ENCODE measurements at places on chromosomes 6 and 20.
A peak's percentile ranks its signal among the peaks of the same experiment; 100 is the strongest.

GRCh38 chr6:57315111-57315510, 2.3 kb upstream of the PRIM2 start:
- no peak for DNase-seq

- no peak for DNase-seq
Measured at GRCh38 chr6:73460056-73460455, 1.5 kb upstream of the MTO1 start.

DNA sequence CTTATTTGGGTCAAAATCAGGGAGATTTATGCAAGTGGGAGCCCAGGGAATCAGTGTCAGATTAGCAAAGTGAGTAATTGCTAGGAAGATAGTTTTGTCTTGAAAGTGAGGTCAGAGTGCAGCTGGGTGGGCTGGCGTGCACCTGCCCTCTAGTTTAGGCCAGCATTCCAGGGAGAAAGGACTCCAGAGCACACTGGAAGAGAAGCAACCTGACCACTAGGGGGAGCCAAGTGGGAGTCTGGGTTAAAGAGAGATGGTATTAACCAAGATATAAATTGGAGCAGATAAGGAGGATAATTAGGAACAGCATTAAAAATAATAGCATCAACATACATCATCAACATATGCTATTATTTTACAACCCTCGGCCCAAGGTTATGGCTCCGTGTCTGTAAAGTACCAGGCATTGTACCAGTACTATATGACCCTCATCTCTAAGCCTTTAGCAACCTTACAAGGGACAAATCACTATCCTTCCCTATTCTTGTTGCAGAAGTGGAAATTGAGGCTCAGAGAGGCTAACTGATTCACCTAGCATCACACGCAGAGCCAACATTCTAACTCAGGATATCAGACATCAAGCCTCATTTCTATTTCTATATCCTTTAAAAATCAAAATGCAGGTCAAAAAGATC, 57.8 kb downstream of the SLC2A10 start:
- peak; percentile 16 for DNase-seq

GRCh38 chr6:14542670-14543366, 425.2 kb downstream of the CD83 start:
- DNase-seq = no peak

GRCh38 chr6:149895833-149896271, 2.1 kb downstream of the RAET1E start:
- peak; percentile 38 for DNase-seq

- no peak for DNase-seq
Measured at GRCh38 chr6:44785130-44785529, 397.6 kb downstream of the CDC5L start.

DNA sequence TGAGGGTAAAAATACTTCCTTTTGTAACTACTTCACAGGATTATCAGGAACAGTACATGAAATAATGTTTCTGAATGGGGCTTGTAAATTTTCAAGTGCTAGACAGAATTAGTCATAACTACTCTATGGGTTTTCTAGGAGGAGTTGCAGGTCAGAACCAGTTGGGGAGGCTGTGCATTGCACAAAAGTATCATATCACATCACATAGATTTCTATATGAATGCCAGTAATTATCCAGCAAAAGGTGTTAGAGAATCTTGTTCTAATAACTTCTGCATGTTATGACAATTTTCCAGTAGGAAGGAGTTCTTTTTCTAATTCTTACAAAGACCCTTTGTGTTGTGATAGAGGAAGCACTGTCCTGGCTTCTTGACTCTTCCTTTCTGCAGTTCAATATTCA, 551.6 kb downstream of the COL12A1 start:
- DNase-seq = no peak

DNA sequence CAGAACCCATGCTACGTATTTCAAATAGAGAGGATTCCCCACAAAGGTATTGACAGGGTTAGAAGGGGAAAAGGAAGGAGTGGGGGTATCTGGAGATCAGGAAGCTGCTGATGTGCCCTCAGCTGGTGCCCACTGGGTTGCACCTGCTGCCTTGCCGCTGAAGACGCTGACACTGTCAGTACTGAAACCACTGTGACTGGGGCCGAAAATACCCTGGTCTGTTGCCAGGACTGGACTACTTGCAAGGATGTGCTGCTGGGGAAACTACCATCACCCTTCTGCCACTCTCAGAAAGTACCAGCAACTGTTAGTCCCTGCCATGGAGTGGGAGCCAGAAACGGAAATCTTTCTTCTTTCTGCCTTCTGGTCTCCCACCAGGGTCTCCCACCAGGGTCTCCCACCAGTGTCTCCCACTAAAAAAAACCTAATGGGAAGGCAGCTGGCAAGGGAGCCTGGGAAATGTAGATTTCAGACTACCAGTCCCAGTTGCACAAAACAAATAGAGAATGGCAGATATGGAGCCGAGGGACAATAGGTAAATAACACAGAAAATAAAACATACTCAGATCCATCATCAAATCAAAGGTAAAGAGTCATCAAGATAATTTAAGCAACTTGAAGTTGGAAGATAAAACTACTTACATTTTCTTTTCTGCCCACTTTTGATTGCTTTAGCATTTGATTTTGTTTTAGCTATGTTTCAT, 204.8 kb downstream of the TPBG start:
- DNase-seq = no peak

- DNase-seq = no peak
Measured at GRCh38 chr6:169622618-169623017, 79.2 kb downstream of the WDR27 start.

GRCh38 chr6:18160911-18161310, 5.7 kb downstream of the KDM1B start:
- no peak for DNase-seq

- no peak for DNase-seq
Measured at GRCh38 chr6:89723046-89723445, 84.5 kb upstream of the LYRM2 start.

DNA sequence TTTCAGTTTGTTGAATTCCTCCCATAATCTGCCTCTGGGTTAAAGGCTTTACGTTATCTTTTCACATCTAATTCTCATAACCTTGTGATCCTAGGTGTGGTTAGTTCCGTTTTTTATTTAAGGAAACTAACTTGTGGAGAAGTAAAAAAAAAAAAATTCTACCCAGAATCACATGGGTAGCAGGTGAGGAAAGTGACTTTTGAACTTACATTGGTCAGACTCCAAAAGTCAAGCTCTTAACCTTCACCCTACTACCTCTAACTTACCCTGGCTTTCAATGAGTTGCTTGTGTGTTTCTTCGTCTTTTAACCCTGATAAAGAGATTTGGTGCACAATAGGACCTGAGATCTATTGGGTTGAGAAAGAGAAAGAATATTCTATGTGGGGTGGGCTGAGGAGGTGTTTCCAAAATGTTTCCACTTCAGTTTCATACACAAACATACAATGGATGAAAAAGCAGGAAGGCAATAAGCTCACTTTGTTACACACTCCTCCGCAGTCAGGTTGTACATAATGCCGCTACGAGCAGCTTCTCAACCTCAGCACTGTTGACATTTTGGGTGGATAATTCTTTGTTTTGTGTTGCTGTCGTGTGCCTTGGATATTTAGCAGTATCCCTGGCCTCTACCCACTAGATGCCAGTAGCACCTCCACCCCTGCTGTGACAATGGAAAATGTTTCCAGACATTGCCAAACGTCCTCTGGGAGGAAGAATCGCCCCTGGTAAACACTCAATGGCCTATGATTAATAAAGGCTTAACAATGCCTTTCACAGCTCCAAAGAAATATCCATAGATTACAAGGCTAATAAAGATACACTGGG, 193.0 kb upstream of the ZNF217 start:
- no peak for DNase-seq

DNA sequence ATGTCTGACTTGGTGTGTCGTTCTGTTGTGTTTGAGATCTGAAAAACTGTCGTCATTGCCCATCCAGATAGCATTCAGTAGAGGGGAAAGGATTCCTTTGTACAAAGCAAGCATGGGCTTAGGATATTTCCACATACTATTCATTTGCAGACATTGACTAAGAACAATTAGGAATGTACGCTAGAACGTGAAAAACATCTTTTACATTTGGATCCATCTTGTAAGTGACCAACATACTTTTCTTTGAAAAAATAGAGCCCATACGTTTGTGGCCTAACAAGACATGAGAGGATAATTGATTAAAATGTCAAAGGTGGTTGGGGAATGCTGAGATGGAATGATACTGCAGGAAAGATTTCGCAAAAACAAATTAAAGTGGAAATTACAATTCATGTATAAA, 225.8 kb upstream of the QKI start:
- no peak for DNase-seq

GRCh38 chr20:31740208-31740607, 1.1 kb downstream of the TPX2 start:
- DNase-seq = no peak

GRCh38 chr6:56491606-56492328, 150.9 kb downstream of the DST start:
- DNase-seq = no peak

- no peak for DNase-seq
Measured at GRCh38 chr6:109769213-109769612, 78.1 kb downstream of the FIG4 start.

GRCh38 chr20:622161-622560, 12.1 kb upstream of the TCF15 start:
- no peak for DNase-seq

DNA sequence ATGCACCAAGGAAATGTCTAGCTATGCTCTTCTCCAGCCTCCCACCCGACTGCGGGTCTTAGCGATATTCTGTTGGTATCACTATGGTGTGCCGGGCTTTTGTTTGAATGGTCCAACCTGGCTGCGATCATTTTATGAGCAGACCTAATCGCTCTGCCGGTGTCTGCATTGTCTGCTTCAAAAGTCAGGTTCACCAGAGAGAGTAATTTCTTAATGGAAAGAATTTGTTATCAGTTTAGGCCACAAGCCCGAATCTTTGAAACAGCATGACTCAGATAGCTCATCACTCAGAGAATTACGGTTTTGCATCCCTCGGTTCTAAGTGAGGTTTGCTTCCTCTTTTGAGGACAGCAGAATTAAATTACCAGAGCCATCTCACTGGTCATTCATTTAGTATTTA, 521.0 kb upstream of the ARID1B start:
- DNase-seq = no peak

- DNase-seq = no peak
Measured at GRCh38 chr6:170445487-170445886, 107.6 kb downstream of the PSMB1 start.

GRCh38 chr6:90403489-90404381, 107.1 kb upstream of the BACH2 start:
- no peak for DNase-seq

- no peak for DNase-seq
Measured at GRCh38 chr6:29678114-29678513, 2.8 kb downstream of the ZFP57 start.

DNA sequence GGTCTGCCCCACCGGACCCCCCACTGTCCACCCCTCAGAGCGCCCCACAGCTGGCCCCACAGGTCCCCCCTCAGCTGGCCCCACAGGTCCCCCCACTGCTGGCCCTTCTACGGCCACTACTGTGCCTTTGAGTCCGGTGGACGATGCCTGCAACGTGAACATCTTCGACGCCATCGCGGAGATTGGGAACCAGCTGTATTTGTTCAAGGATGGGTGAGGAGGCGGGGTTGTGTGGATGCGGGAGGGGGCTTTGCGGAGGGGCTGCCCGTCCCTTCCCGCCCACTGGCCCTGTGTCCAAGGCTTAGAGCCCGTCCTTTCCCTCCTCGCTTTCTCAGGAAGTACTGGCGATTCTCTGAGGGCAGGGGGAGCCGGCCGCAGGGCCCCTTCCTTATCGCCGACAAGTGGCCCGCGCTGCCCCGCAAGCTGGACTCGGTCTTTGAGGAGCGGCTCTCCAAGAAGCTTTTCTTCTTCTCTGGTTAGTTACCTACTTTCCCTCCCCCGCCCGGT, 4.7 kb downstream of the MMP9 start:
- DNase-seq = no peak

- no peak for DNase-seq
Measured at GRCh38 chr6:52325695-52326471, 36.1 kb upstream of the PAQR8 start.

GRCh38 chr20:24935140-24935539, 13.9 kb upstream of the CST7 start:
- DNase-seq = no peak

DNA sequence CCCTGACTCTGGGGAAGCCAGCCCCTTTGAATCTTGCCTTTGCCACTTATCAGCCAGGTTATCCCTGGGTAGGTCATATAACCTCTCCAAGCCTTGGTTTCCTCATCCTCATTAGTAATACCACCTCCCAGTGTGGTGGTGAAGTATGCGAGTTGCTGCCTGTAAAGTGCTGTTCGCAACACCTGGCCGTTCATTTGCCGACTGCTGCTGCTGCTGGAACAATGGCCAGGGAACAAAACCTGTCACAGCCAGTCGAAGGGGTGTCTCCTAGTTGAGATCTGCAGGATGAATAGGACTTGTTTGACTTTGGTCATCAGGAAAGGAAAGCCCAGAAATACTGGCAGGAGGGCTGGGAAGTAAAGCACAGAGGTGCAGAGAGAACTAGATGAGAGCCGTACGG, 6.1 kb downstream of the MANBAL start:
- no peak for DNase-seq

- DNase-seq = peak; percentile 30
Measured at GRCh38 chr20:46004889-46005473, 3.7 kb upstream of the MMP9 start.

GRCh38 chr6:111591370-111591900, 14.2 kb downstream of the TRAF3IP2 start:
- no peak for DNase-seq

GRCh38 chr6:105428342-105428957, 25.6 kb upstream of the PREP start:
- no peak for DNase-seq

DNA sequence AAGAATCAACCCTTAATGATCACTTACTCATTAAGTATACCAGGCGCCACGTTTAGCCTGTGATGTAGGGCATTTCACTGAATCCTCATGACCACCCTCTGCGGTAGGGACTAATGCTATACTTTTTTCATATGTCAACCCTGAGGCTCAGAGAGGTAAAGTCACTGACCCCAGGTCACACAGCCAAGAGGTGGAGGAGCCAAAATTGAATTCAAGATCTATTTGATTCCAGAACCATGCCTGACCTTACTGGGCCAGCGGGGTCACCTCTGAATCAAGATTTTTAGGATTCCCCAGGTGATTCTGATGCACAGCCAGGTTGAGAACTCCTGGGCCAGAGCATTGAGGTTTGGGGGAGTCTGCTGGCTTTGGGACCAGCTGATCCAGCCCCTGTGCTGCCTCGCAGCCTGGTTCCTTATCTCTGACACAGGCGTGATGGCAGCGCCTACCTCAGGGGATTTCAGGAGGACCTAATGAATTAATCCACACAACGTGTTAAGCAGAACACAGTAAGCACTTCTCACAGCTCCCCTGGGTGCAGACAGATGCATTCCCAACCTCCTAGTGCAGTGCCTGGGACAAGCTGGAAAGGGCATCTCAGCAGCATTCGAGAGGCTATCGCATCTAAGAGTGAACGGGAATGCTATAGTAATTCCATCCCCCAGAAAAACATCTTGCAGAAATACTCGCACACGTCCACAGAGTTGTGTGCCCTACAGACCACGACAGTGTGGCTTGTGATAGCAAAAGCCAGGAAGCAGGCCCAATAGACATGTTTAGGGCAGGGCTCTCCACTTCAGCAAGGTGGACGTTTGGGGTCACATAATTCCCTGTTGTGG, 101.4 kb upstream of the PTPN1 start:
- no peak for DNase-seq

GRCh38 chr6:78614961-78615360, 252.4 kb upstream of the IRAK1BP1 start:
- DNase-seq = no peak

GRCh38 chr6:34791164-34791700, 651 bp upstream of the BLTP3A start:
- DNase-seq = peak; percentile 36

Measured in CD4-positive, alpha-beta T cell treated with Interleukin-15 for 4 hours (primary cell).